Right lung (tissue), 10 donors: ENCODE measurements at places on chromosomes 4 and X.

- no peak for DNase-seq
Measured at GRCh38 chrX:41684940-41685339, 3.8 kb upstream of the GPR34 start.

DNA sequence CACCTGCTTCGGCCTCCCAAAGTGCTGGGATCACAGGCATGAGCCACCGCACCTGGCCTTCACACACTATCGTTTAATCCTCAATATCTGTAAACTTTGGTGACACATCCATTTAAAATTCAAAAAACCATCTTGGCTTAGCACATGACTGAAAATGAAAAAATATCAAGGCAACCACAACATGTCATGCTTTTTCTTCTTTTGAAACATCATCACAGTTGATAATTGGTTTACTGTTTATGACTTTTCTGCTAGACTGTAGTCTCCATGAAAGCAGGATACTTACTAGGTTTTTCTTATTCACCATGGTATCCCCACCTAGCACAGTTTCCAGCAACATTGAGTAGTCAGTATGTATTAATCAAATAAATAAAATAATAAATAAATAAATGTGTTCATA, 11.0 kb downstream of the GNRHR start:
- no peak for DNase-seq

DNA sequence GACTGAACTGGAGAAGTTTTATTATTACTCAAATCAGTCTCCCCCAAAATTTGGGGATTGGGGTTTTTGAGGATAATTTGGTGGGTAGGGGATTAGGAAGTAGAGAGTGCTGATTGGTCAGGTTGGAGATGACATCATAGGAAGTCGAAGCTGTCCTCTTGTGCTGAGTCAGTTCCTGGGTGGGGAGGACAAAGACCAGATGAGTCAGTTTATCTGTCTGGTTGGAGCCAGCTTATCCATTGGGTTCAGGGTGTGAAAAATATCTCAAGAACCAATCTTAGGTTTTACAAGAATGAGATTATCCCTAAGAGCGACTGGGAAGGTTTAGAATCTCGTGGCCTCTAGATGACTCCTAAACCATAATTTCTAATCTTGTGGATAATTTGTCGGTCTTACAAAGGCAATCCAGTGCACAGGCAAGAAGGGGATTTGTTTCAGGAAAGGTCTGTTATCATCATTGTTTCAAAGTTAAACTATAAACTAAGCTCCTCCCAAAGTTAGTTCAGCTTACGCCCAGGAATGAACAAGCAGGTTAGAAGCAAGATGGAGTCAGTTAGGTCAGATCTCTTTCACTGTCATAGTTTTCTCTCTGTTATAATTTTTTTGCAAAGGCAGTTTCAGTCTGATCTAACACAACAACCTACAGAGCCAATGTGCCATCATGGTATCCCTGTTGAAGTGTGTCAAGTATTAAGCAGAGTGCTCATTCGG, 274.5 kb downstream of the SLC7A11 start:
- no peak for DNase-seq

DNA sequence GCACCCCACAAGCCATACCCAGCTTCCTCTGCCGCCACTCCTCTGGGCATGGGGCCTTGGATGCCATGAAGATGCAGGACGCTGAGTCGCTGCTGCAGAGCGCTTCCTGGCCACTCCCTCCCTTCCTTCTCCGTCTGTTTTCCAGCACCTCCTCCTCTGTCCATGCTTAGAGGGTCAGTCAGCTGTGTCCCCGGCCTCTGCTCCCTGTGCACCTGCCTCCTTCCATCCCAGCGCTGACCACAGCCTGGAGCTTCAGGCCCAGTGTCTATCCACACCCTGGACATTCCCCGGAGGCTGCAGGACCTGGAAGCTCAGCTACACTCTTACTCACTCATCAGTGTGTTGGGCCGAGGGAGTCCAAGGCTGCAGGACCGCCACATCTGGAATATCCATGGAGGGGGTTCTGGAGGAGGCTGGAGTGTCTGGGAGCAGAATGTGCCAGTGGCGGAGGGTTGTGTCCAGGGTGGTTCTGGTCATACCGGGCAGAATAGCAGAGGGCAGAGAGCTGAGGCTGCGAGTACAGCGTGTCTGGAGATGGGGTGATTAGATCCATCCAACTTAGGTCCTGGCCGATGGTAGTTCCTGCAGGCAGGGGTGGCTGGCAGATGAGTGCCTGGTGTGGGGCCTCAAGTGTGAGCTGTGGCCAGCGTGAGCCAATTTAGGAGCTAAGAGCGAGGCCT, 58.6 kb upstream of the ADRA2C start:
- DNase-seq = no peak

GRCh38 chrX:25503826-25504225, 488.1 kb upstream of the ARX start:
- DNase-seq = no peak

GRCh38 chr4:79081973-79082372, 142.7 kb upstream of the PAQR3 start:
- no peak for DNase-seq

GRCh38 chrX:40872351-40872750, 137.0 kb upstream of the MED14 start:
- no peak for DNase-seq

- no peak for DNase-seq
Measured at GRCh38 chrX:19673375-19674040, 158.2 kb upstream of the MAP3K15 start.

DNA sequence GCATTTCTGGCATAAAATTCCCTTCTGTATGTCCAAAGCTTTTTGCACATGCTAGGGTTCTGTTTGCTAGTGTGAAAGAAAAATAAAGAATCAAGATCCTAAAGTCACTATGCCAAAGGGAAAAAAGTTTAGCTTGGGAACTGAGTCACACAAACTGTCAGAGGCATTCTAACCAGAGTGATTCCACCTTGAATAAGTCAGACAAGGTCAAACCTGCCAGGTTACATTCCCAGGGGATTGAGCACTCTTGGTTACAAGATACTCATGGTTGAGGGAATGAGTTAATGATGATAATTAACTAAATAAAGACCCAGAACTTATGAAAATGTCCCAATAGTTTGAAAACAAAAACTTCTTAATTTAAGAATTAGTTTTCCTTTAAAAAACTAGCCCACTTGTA, 13.7 kb upstream of the UGT2B17 start:
- DNase-seq = no peak

DNA sequence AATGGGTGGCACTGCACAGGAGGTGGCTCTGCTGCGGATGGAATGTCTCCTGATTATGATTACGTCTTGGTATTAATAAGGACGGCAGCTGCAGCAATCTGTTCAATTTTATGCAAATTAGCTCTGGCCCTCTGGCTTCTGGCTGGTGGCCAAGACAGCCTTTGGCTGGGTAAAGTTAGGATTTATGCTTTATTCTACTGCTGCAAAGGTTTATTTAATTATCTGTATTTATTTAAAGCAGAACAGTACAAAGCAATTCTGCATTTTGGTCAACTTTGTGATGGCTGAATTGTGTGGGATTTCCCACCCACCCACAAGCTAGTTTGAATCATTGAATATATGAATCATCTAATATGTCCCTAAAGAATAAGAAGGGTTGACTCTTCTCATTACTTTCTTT, 745.6 kb upstream of the FAM241A start:
- DNase-seq = peak; percentile 23

- DNase-seq = no peak
Measured at GRCh38 chr4:73897380-73898136, 28.4 kb downstream of the CXCL1 start.

- no peak for DNase-seq
Measured at GRCh38 chrX:120426599-120426998, 42.5 kb downstream of the LAMP2 start.

- DNase-seq = no peak
Measured at GRCh38 chrX:132676561-132677186, 187.8 kb upstream of the MBNL3 start.

- DNase-seq = no peak
Measured at GRCh38 chr4:176592976-176593670, 199.6 kb downstream of the VEGFC start.

GRCh38 chr4:121375262-121375661, 5.6 kb downstream of the QRFPR start:
- no peak for DNase-seq

DNA sequence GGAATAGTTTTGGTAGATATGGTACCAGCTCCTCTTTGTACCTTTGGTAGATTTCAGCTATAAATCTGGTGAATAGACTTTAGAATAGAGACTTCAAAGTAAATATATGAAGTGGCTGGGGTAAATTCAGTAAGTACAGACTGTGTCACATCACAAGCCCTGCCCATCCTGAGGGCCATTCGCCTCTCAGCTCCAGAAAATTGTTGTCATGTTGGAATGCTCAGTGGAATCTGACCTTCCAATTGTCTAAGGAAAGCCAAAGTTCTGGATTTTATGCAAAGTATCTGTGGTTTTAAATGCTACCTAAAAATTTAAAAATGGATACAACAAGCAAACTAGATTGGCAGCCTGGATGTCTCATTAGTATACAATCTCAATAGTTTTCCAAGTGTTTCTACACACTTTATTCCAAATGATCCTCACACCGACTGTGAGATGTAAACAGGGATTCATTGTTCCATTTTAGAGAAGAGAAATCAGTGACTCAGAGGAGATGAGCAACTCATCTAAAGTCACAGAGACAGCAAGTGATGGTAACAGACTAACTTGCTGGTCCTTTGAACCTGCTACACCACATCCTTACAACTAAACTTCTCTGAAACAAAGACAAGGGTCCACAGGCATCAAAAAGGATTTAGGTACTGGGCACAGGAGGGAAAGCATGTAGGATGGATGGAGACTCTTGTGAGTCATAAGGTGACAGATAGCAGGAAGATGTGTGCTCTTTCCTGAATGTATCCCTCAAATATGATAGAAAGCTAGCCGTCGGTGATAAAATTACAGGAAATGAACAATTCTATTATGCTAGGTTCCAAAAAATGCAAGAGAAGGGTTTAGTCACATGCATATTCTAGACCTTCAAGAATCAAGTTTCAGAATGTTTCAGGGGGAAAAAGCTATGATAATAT, 127.3 kb downstream of the ATP10D start:
- DNase-seq = no peak

- no peak for DNase-seq
Measured at GRCh38 chrX:38694394-38694793, 106.9 kb upstream of the MID1IP1 start.

GRCh38 chrX:47643926-47644325, 6.4 kb downstream of the ELK1 start:
- no peak for DNase-seq

GRCh38 chr4:183863155-183863825, 41.8 kb upstream of the STOX2 start:
- no peak for DNase-seq

GRCh38 chr4:173490817-173491528, 39.1 kb downstream of the HAND2 start:
- DNase-seq = no peak

- DNase-seq = no peak
Measured at GRCh38 chr4:127047930-127048329, 584.8 kb upstream of the INTU start.

GRCh38 chr4:188411805-188412204, 272.6 kb downstream of the TRIML1 start:
- DNase-seq = no peak

- no peak for DNase-seq
Measured at GRCh38 chr4:139872274-139872673, 206.7 kb downstream of the MGST2 start.

DNA sequence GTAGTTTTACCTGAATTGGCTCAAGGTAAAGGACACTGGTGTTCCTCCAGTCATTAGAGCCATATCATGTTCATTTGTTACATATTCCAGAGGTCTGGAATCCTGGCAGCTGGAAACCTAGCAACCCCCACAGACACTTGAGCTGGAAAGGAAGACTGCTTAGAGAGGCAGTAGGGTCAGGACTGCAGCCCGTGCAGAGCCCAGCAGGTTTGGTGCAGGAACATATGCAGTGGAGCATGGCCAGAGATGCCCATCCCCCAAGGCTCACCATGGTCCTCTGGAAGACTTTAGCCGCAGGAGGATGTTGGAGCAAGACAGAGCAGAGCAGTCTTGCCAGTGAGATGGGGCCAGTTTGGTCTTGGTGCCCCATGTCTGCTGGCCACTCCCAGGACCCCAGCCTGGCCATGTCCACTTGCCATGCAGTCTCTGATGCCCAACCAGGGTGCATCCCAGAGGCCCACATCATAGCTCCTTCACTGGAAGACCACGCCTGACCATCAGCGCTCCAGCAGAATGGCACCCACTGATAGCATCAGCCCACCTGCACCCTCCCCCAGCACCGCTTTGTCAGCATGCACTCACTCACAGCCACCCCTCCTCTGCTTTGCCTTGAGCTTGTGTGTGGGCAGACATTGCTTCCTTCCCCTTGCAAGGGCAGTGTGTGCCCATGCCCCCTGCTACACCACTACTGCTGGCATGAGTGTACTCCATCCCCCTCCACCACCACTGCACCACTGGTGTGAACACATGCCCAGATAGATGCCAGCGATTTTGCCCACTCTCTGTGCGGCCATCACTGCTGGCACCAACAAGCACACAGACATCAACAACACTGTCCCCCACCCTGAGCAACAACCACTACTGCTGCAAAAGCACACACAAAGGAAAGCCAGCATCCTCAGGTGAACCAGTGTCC, 190.3 kb upstream of the SPOCK3 start:
- DNase-seq = no peak

DNA sequence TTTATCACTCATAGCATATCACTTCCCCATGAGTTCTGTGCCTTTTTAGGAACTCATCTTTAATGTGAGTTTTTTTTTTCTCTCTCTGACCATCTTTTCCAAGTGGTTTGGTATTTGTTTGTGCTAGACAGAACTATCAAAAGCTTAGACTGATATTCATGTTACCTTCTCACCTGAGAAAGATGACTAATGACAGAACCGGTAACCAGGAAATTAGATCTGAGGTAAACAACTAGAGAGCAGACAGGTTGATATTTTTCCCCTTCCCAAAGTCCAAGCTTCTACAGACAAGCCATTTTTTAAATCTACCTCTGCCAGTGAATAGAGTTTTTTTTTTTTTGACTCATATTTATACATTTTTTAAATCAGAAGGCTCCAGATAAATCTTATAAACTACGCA, 17.0 kb upstream of the SRD5A3 start:
- DNase-seq = no peak

GRCh38 chrX:9149501-9150245, 115.7 kb upstream of the FAM9B start:
- DNase-seq = no peak

- DNase-seq = no peak
Measured at GRCh38 chrX:71941145-71941544, 30.5 kb downstream of the NHSL2 start.

DNA sequence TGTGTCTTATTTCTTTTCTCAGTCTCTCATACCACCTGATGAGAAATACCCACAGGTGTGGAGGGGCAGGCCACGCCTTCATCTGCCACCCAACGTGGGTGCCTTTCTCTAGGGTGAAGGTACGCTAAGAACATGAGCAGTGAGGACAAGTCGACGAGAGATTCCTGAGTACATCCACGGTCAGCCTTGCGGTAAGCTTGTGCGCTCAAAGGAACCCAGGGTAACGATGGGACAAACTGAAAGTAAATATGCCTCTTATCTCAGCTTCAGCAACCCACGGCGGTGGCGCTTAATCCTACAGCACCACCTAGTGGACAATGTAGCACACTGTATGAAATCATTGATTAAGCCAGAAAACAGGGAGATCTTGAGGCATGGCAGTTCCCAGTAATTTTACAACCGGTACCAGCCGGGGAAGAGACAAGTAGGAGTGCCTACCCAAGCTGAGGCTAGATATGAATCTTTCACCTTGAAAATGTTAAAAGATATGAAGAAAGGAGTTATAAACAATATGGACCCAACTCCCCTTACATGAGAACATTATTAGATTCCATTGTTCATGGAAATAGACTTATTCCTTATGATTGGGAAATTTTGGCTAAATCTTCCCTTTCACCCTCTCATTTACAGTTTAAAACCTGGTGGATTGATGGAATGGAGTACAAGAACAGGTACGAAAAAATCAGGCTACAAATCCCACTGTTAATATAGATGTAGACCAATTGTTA, 63.0 kb downstream of the ZNF732 start:
- DNase-seq = peak; percentile 12
